ENCODE measurements at places on chromosomes 5 and 9.

DNA sequence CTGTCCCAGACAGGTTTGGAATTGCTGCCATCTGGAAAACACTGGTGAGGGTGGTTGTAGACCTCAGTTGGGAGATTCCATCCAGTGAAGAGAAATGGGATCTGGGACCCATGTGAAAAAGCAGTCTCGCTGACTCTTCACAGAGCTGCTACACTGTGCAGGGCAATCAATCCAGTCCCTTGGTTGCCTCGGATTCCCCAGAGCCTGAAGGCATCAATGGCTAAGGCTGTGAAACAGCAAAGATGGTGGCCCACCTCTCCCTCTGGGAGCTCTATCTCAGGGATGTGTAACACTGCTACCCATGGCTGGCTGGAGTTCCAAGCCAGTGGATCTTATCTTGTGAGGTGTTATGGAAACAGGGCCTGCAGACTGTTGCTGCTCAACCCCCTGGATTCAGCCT, 256.1 kb downstream of the TMEM38B start:
- no peaks in the 10 kb centered on the region for H3K36me3 ChIP-seq
- H3K4me3 ChIP-seq: no peak overlapping the region
- no peak for DNase-seq
- no peaks in the 10 kb centered on the region for H3K4me1 ChIP-seq
- H3K27ac ChIP-seq: no peak overlapping the region

- H3K27me3 ChIP-seq: peaks cover 47% of the 10 kb centered on the region
- DNase-seq: no peak
- H3K36me3 ChIP-seq: no peaks in the 10 kb centered on the region
- no peak overlapping the region for H3K4me3 ChIP-seq
These were observed 20.4 kb upstream of the UBAP1 start for GRCh38 chr9:34158362-34158869.

DNA sequence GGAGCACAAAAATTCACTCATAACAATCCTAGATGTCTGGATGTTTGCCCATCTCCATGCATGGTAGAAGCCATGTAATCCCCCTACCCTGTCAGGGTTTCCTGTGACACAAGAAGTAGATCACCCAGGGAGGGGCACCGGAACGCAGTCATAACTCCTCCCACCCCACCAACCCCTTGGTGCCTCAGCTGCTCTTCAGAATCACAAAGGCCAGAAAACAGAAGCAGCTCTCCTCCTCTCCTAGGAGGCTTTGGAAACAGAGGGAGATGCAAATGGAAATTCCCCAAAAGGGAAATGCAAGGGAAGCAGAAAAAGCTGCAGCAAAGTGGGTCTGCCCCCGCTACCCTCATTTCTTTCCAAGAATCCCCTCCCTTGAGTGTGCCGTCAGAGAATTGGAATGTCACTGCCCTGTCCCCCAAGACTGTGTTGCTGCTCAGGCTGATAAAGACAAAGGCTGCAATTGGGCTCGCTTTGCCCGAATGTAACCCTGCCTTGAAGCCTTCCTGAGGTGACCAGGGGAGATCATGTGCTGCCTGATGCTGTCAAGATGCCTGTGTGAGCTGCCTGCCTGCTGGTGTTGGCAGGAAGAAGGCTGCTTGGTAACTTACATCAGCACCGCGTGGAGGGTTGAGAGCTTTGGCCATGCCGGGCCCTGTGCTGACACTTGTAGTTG, 65.5 kb upstream of the ABCA1 start:
- H3K4me3 ChIP-seq: no peak overlapping the region
- H3K27me3 ChIP-seq: no peaks in the 10 kb centered on the region
- peak; percentile 29 for DNase-seq
- H3K27ac ChIP-seq: no peak overlapping the region
- no peaks in the 10 kb centered on the region for H3K36me3 ChIP-seq

DNA sequence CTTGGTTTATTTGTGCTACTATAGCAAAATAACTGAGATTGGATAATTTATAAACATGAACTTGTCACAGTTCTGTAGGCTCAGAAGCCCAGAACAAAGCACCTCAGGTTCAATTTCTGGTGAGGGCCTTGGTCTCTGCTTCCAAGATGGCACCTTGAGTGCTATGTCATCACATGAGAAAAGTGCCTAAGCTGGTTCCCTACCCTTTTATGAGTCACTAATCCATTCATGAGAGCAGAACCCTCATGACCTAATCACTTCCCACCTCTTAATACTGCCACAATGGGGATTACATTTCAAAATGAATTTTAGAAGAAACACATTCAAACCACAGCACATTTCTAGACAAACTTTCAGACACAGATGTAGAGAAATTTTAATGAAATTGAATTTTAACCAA, 98.2 kb upstream of the PRSS3 start:
- H3K4me3 ChIP-seq: no peak overlapping the region
- no peaks in the 10 kb centered on the region for H3K4me1 ChIP-seq
- H3K36me3 ChIP-seq: no peaks in the 10 kb centered on the region
- no peak overlapping the region for H3K27ac ChIP-seq
- no peaks in the 10 kb centered on the region for H3K27me3 ChIP-seq

GRCh38 chr5:111689357-111689935, 67.5 kb downstream of the NREP start:
- no peak overlapping the region for H3K4me3 ChIP-seq
- peaks cover 3% of the 10 kb centered on the region for H3K27me3 ChIP-seq
- no peaks in the 10 kb centered on the region for H3K36me3 ChIP-seq
- H3K4me1 ChIP-seq: no peaks in the 10 kb centered on the region
- H3K27ac ChIP-seq: no peak overlapping the region
- no peak for DNase-seq

DNA sequence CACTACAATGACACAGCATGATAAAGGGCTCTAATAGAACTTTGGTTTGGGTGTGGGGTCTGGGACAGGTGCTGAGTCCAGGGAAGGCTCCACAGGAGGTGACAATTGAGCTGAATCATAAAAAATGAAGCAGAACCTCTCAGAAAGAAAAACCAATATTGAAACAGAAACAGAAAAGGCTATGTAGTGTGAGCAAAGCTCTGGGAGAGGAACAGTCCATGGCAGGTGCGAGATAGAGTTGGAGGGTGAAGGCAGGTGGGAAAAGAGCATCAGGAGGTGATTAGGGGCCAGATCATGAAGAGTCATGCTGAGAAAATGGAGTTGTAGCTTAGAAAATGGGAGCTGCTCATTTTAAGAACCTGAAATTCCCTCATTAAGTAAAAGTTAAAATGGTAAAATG, 164.9 kb downstream of the KCTD16 start:
- H3K36me3 ChIP-seq: no peaks in the 10 kb centered on the region
- no peak overlapping the region for H3K27ac ChIP-seq
- H3K4me1 ChIP-seq: no peaks in the 10 kb centered on the region
- no peak for DNase-seq
